Kidney (tissue), 22 donors: ENCODE measurements at places on chromosomes 7 and 10. TPM values are rescaled to one million over a fixed set of nuclear protein-coding genes. Genes with fewer than 3 reads are reported as not detected.
A peak's percentile ranks its signal among the peaks of the same experiment; 100 is the strongest.

DNA sequence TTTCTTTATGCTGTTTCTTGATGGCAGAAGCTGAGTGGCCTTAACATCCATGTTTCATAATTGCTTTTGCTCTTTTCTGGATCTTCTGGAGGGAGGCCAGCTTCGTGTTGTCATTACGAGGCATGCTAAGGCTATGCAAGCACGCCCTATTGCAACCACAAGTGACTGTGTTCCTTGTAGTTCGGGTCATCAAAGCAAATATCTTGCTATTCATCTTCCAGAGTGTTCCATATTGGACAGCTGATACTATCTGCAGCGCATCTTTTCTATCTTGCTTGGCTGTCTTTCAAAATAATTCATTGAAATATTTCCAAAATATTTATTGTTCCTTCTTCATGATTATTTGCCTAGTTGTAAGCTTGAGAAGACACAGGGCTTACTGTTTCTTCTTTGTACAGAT lies 5.0 kb downstream of the EPHB6 start:
- peak; percentile 39 for DNase-seq
- no peak overlapping the region for H3K4me3 ChIP-seq
- H3K36me3 ChIP-seq: no peaks in the 10 kb centered on the region
- H3K4me1 ChIP-seq: no peaks in the 10 kb centered on the region
- no peaks in the 10 kb centered on the region for H3K27me3 ChIP-seq

GRCh38 chr10:18142151-18142550 lies 1.9 kb downstream of the CACNB2 start:
- H3K27me3 ChIP-seq: no peaks in the 10 kb centered on the region
- no peak for DNase-seq
- no peak overlapping the region for H3K4me3 ChIP-seq
- no peak overlapping the region for H3K27ac ChIP-seq
- no peaks in the 10 kb centered on the region for H3K36me3 ChIP-seq
- H3K4me1 ChIP-seq: no peaks in the 10 kb centered on the region

DNA sequence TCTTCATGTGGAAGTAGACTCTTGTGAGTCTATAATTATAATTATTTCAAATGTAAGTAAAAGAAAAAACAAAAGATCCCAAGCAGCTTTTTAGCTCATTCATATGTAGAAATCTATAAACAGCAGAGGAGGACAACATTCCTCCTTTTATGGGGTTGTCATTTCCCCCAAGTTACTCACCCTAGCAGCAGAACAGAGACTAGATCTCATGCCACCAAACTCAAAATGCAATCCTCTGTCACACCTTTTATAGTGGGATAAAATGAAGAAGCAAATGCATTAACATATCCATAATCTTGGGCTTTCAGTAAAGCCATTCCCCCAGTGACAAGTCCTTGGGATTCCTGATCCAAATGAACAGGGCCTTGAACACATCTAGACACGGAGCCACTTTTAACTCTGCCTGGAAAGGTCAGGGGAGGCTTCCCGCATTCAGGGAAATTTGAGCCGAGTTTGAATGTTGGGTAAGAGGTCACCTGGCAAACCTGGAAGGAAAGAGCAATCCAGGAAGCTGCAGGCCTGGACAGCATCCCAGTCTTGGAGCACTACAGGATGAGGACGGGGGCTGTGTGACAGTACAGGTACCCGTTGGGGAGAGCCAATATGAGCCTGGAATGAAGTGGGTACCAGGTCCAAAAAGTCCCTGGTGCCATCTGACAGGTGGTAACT lies 76.4 kb downstream of the DOCK4 start:
- no peaks in the 10 kb centered on the region for H3K36me3 ChIP-seq
- H3K4me3 ChIP-seq: no peak overlapping the region
- peak; percentile 18 for DNase-seq
- H3K27me3 ChIP-seq: no peaks in the 10 kb centered on the region
- H3K4me1 ChIP-seq: peaks cover 2% of the 10 kb centered on the region
- peak overlapping the region; percentile 35 for H3K27ac ChIP-seq

DNA sequence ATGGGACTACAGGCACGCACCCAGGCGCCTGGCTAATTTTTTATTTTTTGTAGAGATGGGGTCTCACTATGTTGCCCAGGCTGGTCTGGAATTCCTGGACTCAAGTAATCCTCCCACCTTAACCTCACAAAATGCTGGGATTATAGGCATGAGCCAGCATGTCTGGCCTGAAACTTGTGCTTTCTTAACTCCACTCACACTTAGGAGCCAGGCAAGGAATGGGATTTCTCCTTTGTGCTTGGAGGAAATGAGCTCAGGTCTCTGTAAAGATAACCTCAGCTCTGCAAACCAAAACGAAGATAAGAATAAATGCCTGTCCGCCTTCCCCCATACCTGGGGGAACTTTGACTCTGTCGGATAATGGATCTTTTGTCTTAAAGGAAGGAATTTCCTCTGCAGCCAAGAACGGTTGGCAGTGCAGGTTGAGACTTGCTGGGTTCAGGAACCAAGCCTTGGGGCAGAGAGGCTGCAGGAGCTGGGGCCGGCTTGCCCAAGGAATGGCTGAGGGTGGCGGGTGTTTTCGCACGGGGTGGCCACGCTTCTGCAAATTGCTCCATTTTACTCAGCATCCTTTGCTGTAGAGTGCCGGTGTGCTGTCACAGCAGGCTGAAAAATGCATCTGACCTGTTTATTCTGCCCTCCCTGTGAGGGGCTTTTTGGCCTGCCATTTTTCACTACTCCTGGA lies 174.2 kb downstream of the KIAA1217 start:
- no peak for DNase-seq
- no peak overlapping the region for H3K4me3 ChIP-seq
- no peaks in the 10 kb centered on the region for H3K36me3 ChIP-seq
- H3K27ac ChIP-seq: peak overlapping the region; percentile 44

GRCh38 chr10:117518246-117518645 lies 24.3 kb upstream of the EMX2 start:
- no peak for DNase-seq
- no peak overlapping the region for H3K27ac ChIP-seq
- no peaks in the 10 kb centered on the region for H3K4me1 ChIP-seq
- no peaks in the 10 kb centered on the region for H3K27me3 ChIP-seq
- no peaks in the 10 kb centered on the region for H3K36me3 ChIP-seq

DNA sequence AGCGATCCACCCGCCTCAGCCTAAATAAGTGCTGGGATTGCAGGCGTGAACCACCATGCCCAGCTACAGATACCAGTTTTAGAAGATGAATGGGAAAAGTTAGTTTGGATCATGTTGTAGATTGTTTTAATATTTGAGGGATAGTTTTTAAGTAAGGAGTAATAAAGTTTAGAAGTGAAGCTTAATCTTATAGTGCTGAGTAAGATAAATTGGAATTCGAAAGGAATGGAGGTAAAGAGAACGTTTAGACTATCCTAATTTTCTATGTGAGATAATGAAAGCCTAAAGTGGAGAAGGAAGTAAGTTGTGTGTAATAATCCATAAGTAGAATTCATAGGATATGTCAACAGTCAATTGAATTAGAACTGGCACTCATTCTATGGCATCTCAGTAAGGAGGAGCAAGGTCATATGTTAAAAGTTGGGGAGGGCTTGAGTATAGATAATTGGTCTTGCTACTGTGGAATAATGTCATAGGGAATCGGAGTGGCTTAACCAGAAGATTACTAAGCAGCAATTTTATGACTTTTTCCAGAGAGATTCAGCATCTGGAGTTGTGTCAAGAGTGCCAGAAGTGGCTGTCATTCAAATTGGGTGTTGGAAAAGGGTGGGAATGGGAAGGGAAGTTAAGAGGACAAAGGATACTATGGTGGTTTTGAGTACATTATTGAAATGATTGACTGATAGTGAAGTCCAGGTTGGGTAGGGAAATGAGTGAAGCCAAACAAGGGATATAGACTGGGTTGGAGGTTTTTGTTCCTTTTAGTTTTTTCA lies 12.1 kb downstream of the TAX1BP1 start:
- no peak for DNase-seq
- H3K36me3 ChIP-seq: peaks cover 20% of the 10 kb centered on the region

GRCh38 chr10:69632516-69633199 lies 2.6 kb downstream of the FAM241B start:
- H3K27me3 ChIP-seq: no peaks in the 10 kb centered on the region
- H3K27ac ChIP-seq: no peak overlapping the region
- DNase-seq: no peak

DNA sequence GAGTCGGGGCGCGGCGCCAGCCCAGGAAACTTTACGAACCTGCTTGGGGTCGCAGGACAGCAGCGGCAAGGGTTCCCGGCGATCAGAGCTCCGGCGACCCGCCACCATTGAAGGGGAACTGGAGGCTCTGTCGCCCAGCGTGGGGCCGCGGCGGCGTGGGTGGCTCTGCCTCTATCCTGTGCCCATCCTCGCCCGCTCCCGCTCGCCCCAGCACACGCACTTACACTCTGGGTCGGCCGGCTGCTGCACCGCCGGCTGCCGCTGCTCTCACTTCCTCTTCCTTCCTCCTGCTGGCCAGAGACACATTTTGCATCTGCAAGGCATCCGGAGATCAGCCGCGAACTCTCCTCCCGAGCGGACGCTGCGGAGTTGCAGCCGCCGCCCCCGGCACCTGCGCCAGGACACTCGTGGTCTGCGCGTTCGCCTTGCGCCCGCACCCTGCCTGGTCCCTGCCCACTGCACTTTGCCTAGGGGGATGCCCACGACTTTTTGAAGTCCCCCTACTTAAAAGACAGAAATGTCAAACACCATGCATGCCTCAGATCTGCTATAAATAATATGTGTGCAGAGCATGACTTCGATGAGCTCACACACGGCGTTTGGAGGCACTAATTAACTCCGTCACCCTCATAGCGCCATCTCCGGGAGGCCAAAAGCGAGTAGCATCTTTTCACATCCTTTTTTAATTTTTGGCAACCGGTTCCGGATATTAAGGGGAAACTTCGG lies at the start of gene ELMO1:
ELMO1 (minus strand) TSS at position 229 of the 726 bp plus-strand sequence. CDS start 106,174 bp downstream, outside the sequence.
- peak within 1 kb of the TSS; percentile 60 for H3K27ac ChIP-seq
- H3K4me3 ChIP-seq: peak within 1 kb of the TSS; percentile 48
- H3K36me3 ChIP-seq: no peaks in the 10 kb centered on the region
- peak; percentile 92 for DNase-seq
- no peaks in the 10 kb centered on the region for H3K4me1 ChIP-seq
- no peaks in the 10 kb centered on the region for H3K27me3 ChIP-seq

- no peaks in the 10 kb centered on the region for H3K4me1 ChIP-seq
- H3K36me3 ChIP-seq: no peaks in the 10 kb centered on the region
- no peaks in the 10 kb centered on the region for H3K27me3 ChIP-seq
- no peak overlapping the region for H3K4me3 ChIP-seq
- no peak for DNase-seq
Measured at GRCh38 chr7:44175730-44176129, 13.5 kb downstream of the GCK start.

- no peak for DNase-seq
- H3K36me3 ChIP-seq: no peaks in the 10 kb centered on the region
- H3K27ac ChIP-seq: no peak overlapping the region
- H3K4me1 ChIP-seq: no peaks in the 10 kb centered on the region
Measured at GRCh38 chr7:32108651-32109050, 38.4 kb upstream of the PDE1C start.

DNA sequence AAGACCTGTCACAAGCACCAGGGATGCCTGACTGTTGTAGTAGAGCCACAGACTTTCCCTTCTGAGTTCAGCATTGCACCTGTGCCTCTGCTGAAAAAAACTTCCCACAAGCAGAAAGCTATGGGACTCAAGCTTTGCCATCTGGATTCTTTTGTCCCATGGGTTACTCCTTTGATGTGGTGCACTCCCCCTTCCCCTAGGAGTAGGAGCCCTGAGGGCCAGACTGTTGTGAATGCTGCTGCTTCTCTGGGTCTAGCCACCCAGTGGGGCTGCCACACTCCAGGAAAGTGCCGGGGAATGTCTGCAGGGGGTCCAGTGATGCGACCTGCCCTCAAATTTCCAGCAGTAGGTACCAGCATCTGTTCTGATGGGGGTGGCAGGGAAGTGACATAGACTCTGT lies 11.7 kb downstream of the CASP7 start:
- no peaks in the 10 kb centered on the region for H3K27me3 ChIP-seq
- no peak overlapping the region for H3K4me3 ChIP-seq
- H3K4me1 ChIP-seq: no peaks in the 10 kb centered on the region
- H3K27ac ChIP-seq: no peak overlapping the region

GRCh38 chr7:99006739-99007424 lies 128.6 kb downstream of the TRRAP start:
- H3K4me1 ChIP-seq: no peaks in the 10 kb centered on the region
- no peak overlapping the region for H3K27ac ChIP-seq
- H3K27me3 ChIP-seq: no peaks in the 10 kb centered on the region
- no peak overlapping the region for H3K4me3 ChIP-seq

GRCh38 chr10:114103284-114103683 lies 59.6 kb downstream of the ADRB1 start:
- H3K27me3 ChIP-seq: no peaks in the 10 kb centered on the region
- peaks cover 8% of the 10 kb centered on the region for H3K4me1 ChIP-seq
- no peak overlapping the region for H3K4me3 ChIP-seq
- DNase-seq: no peak
- no peak overlapping the region for H3K27ac ChIP-seq

IPMK gene
- polyA plus RNA-seq: 1.7 TPM

ADAMTS14 gene
- polyA plus RNA-seq: not detected

RAB19 gene
- 0.82 TPM for polyA plus RNA-seq

GPC2 gene
- polyA plus RNA-seq: 0.73 TPM
